ENCODE measurements at places on chromosomes 2 and 18. TPM values are rescaled to one million over a fixed set of nuclear protein-coding genes. Genes with fewer than 3 reads are reported as not detected.

DNA sequence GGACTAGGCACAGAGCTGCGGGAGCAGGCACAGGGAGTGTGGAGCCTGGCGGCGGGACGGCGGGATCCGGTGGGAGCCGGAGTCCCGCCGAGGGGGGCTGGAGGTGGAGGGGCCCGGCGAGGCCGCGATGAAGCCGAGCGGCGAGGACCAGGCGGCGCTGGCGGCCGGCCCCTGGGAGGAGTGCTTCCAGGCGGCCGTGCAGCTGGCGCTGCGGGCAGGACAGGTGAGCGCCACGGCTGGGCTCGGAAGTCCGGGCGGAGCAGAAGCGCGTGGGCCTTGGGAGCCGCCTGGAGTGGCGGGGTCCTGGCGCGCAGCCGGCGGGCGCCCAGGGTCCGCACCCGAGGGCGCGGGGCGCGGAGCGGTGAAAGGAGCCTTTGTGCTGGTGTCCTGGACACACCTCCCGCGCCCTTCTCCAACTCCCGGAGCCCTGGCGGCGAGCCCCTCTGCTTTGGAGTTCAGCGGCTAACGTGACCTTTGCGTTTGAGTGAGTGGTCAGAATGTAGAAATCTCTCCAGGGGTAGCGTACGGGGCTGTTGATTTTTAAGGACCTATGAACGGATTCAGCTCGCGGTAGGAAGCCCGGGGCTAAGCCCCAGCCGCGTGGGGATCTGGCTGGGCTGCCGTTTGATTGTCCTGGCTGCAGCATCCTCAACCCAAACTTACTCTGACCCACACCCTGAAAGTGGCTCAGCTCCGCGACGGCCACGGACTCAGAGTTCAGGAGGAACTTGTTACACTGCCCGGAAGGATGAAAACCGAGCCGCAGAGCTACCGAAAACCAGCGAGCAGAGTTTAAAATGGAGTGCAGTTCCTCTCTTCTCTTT, 448 bp downstream of the IMPA2 start:
- DNase-seq = peak; percentile 24

DNA sequence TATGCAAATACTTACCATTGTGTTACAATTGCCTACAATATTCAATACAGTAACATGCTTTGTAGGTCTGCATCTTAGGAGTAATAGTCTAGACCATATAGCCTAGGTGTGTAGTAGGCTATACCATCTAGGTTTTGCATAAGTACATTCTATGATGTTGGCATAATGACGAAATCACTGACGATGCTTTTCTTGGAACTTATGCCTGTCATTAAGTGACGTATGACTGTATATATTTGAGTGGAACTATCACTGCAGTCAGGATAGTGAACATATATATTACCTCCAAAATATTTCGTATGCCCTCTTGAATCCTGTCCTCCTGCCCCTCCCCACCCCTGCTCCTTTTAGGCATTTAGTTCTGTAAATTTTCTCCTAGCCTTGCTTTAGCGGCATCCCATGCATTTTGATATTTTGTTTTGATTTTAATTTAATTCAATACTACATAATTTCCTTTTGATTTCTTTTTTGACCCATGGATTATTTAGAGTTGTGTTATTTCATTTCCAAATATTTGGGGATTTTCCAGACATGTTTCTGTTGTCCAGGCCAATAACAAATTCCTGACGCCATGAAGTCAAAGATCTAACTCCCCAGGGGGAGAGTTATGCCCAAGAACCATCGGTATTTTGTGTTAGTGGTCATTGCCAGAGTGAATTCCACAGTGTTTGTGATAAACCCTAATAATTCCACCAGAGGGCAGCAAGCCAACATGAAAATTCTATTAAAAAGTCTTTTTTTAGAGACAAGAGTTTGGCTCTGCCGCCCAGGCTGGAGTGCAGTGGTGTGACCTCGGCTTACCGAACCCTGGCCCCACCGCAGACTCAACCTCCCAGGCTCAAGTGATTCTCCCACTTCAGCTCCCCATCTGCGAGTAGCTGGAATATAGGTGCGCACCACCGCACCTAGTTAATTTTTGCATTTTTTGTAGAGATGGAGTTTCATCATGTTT, 24.2 kb upstream of the CASP8 start:
- peak; percentile 76 for DNase-seq

GRCh38 chr18:68298330-68298729, 416.6 kb downstream of the TMX3 start:
- no peak for DNase-seq

DNA sequence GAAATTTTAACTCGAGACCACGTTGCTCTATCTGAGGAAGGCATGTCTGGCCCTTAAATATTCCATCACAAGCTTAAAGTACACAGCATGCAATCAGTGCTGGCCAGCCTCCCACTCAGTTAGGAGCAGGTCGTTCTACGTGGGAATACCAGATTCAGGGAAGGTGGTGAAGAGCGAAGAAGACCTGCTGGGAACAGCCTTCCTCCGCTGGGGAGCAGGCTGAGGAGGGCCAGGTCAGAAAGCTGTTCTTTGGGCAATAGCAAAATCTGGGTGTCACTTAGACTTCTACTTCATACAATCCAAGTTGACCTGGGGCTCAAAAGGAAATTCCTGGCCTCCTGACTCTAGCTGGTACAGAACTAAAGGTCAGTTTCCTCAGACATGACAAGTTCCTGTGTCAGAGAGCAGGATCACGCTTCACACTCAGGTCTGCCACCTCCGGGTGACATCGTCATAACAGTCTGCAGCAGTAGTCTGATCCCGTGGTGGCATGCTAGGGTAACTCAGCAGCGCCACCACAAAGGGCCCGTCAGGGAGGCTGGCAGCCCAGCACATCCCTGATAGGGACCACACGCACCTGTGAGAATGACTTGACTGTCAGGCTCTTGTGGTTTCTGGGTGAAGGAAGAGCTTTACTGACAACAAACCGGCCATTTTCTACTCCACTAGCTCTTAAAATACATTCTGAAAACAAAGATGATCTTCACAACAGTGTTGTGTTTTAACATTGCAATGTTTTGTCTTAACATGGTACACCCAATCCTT, 35.2 kb upstream of the NAPG start:
- peak; percentile 44 for DNase-seq

DNA sequence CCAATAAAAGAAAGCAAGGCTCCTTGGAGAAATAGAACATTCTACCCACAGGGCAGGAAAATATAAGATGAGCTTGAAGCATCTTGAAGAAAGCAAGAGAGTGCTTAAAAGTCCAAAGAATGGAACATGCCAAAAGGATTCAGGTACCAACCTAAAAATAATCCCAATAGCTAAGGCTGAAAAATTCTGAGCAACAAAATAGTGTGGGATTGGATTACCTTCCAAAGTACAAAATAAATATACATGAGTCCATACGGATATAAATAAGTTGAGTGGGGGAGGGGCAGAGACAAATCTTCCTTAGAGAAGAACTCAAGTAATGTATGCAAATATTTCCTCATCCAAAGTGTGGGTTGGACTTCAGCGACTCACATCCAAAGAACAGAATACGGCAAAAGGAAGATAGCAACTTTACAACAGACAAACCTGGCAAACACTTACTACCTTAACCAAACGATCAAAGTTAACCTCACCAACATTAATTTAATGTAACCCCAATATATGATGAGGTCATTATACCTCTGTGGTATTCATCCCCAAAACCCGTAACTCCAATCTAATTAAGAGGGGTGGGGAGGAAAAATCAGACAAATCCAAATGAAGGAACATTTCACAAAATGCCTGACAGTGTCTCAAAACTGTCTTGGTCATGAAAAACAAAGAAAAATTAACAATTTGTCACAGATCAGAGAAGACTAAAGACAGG, 26.9 kb downstream of the MEMO1 start:
- no peak for DNase-seq

- DNase-seq = no peak
Measured at GRCh38 chr2:42032224-42032620, 15.6 kb upstream of the PKDCC start.

The TGIF1 gene
- total RNA-seq = 71.6 TPM

- no peak for DNase-seq
Measured at GRCh38 chr2:54366487-54367280, 89.4 kb upstream of the SPTBN1 start.

The NAT8 gene
- total RNA-seq = not detected

GRCh38 chr2:202638721-202639120, 4.0 kb downstream of the FAM117B start:
- no peak for DNase-seq

GRCh38 chr18:63832470-63832869, 55.0 kb upstream of the SERPINB2 start:
- no peak for DNase-seq

GRCh38 chr2:105287692-105288091, 41.8 kb downstream of the TGFBRAP1 start:
- DNase-seq = no peak

The PLGLB1 gene
- total RNA-seq = 1.7 TPM

- no peak for DNase-seq
Measured at GRCh38 chr2:21727101-21727500, 603.3 kb downstream of the TDRD15 start.

GRCh38 chr2:18896125-18896764, 306.9 kb upstream of the NT5C1B start:
- DNase-seq = no peak

- DNase-seq = no peak
Measured at GRCh38 chr18:69752737-69753380, 194.8 kb downstream of the CD226 start.

DNA sequence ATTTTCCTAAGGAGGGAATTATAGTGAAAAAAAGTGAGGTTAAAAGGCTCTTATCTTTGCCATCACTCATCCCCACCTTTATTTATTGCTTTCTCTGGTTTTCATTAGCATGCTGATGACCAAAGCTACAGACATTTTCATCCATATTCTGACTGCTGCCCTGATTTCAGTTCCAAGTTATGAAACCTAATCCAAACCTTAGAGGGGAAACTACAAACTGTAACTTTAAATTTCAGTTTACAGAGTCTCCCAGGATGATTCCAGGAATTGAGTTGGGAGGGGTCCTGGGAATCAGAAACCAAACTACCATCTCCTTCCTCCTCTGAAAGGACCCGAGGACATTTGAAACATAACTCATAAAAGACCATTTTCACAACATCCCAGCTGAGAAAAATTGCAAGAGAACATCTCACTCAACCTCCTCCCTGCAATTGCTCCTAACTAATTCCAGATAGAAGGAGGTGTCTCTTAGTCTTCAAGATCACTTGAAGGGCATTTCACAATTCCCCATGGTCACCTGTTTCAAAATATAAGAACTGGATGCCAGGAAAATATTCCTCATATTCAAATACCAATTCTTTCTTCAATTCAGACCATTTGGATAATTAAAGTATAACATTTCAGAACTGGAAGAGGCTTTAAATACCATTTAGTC, 520.6 kb downstream of the TNS1 start:
- DNase-seq = no peak

- no peak for DNase-seq
Measured at GRCh38 chr2:177324797-177325196, 60.3 kb upstream of the NFE2L2 start.

DNA sequence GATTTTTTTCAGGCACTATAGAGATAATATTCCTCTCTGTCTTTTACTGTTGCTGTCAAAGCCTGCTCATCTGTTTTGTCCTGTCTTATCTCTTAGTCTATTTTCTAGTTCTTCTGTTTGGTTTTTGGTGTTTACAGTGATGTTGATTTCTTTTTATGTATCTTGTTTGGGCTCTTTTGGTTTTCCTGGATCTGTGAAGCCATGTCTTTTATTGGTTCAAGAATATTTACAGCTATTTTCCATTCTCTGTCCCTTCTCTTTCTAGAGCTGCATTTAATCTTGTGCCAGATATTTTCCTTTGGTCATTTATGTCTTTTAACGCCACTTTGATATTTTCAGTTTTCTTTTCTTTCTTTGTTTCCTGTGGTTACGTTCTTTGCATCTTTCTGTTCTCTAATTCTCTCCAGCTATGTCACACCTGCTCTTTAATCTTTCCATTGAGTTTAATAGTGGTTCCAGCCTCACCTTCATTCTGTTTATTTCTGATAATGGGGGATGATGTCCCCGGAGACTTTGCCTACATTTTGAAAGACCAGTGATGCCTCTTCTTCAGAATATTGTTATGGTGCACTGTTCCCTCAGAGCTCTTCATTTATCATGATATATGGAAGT, 32.0 kb downstream of the SMCHD1 start:
- DNase-seq = no peak

- no peak for DNase-seq
Measured at GRCh38 chr18:21439431-21439846, 161.1 kb downstream of the ESCO1 start.

DNA sequence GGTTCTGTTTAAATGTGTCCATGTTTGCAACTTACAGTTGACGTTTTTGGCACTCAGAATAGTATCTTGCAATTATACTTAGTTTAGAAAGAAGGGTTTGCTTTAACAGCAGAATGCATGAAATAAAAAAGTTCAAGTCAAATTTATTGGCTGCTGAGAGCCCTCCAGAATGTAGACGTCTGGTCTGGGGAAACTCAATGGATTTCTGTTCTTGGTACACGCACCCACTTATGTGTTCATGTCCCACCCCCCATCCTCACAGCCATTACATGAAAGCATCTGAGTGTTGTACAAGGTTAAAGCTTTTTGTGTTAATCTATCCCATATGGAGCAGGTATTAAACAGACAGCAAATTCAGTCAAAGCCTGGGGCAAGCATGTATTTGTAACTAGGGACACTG, 219.5 kb downstream of the SOX11 start:
- no peak for DNase-seq

DNA sequence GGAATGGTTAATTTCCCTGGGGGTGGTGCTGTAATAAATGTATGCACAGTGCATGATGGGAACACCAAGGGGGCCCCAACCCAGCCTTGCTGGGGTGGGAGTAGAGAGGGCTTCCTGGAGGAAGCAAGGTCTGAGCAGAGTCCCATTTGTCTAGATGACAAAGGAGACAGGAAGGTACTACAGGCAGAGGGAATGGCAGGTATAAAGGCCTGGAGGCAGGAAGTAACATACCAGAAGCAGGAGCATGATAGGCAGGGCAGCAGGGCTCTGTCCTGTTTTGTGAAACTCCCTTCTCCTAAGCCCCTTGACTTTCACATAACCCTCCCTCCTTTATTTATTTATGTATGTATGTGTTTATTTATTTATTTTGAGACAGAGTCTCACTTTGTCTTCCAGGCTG, 3.9 kb downstream of the GMPPA start:
- no peak for DNase-seq

DNA sequence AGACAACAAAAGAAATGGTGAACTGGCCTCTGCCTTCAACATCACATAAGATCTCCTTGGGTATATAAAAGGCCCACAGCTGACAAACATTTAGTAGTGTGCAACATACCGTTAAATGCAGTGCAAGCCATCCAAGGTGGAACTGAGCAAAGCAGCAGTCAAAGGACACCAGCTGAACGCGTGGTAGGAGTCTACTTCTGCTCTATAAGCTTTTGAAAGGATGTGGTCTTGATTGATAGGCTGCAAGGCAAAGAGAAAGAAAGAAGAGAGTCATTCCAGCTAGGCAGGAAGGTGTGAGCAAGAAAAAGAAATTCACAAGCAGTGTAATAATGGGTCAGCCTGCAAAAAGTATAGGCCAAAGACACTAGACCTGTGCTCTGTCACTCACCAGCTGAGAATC, 356.3 kb downstream of the SATB2 start:
- no peak for DNase-seq

The HOXD9 gene
- total RNA-seq = not detected

The IL1RL2 gene
- not detected for total RNA-seq

- DNase-seq = no peak
Measured at GRCh38 chr2:102193074-102193473, 6.3 kb downstream of the IL1RL2 start.
